ENCODE measurements at places on chromosomes 13 and 19. TPM values are rescaled to one million over a fixed set of nuclear protein-coding genes. Genes with fewer than 3 reads are reported as not detected.

Gene ZNF93
- 17.9 TPM for total RNA-seq

Gene PRSS57
- total RNA-seq = not detected

Gene TRPC4
- total RNA-seq = not detected

Gene GAS6
- 0.65 TPM for total RNA-seq

Gene OSCAR
- total RNA-seq = 0.42 TPM

Gene HSD17B14
- total RNA-seq = 0.89 TPM

Gene ZNF563
- total RNA-seq = 3.2 TPM

Gene KCNRG
- total RNA-seq = 0.82 TPM

Gene MAP3K10
- 18.4 TPM for total RNA-seq

Gene PAN3
- total RNA-seq = 42.2 TPM

Gene THSD1
- 0.08 TPM for total RNA-seq

Gene LPAR6
- 47.6 TPM for total RNA-seq

Gene MEDAG
- not detected for total RNA-seq

Gene CLDND2
- 8.5 TPM for total RNA-seq

All from activated CD8-positive, alpha-beta T cell treated with anti-CD3 and anti-CD28 coated beads, Interleukin-2, amount 10 ng/mL, durations not matched to agents 7 days and 5 days (primary cell).